ENCODE measurements at places on chromosomes 5 and 9. TPM values are rescaled to one million over a fixed set of nuclear protein-coding genes. Genes with fewer than 3 reads are reported as not detected.

The LAMC3 gene
- total RNA-seq: 7.7 TPM

- no peak for DNase-seq
Measured at GRCh38 chr5:57791875-57792274, 309.3 kb upstream of the ACTBL2 start.

- DNase-seq: no peak
Measured at GRCh38 chr9:14888272-14888671, 22.0 kb downstream of the FREM1 start.

DNA sequence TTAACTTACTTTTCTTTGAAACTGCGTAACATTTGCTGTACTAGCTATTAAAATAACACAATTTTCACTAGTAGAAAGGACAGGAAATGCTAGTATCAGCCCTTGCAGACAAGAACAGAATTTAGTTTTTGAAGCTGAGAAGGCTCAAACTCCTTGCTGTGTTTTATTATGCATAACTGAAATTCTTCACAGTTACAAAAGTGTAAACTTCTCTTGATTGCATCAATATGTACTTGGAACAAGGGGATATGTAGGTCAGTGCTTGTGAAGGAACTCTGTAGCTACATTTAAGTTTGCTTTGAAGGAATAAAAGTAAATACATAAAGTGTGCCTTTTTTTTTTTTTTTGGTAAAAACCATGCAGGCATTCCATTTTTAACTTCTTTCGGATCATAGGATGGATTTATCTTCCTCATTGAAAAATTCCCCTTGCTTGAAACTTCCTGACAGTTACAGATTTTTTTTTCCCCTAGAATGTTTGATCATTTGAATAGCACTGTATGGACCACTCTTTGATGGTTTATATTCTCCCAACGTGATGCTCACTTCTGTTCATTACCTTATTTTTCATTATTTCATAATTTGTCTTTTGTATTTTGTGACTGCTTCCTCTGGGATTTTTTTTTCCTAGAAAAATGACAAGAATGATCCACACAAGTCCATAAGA lies 94.9 kb upstream of the DAB2 start:
- DNase-seq: no peak

The PCDH12 gene
- 0.02 TPM for total RNA-seq

The FAM200C gene
- total RNA-seq: 4.2 TPM

DNA sequence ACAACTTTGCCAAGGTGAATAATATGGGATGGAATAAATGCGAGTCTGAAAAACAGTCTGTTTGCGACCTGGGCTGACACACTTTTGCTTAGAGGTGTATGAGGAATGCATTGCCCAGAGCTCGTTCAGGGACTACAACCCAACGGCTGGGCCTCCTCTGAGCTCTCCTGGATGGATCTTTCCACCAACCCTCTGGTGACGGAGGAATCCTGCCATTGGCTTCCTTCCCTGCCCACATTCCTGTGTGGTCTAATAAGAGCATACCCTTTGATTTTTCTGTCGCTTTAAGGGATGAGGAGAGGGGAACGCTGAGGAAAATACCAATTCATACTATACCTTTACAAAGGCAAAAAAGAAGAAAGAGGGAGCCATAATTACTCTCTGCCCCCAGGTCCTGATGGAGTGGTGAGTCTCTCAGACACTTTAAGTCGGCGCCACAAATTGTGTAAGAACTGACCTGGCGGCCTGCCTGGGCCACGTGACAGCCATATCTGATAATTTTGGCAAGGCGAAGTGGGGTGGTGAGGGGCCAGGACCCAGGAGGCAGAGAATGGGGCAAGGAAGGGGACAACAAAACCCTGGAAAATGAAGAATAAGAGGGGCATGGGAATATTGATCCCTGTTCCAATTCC lies 265.2 kb upstream of the MSX2 start:
- DNase-seq: no peak

The ASPN gene
- not detected for total RNA-seq

GRCh38 chr9:78831726-78832125 lies 534.8 kb downstream of the PSAT1 start:
- DNase-seq: no peak

- DNase-seq: no peak
Measured at GRCh38 chr9:124110307-124110915, 98.8 kb downstream of the LHX2 start.

The CCDC192 gene
- total RNA-seq: not detected

The SH3RF2 gene
- 14.3 TPM for total RNA-seq
